ENCODE measurements at places on chromosomes 6 and 20.

- no peak for DNase-seq
Observed at GRCh38 chr20:46779831-46780230, 70.4 kb downstream of the SLC2A10 start.

- no peak for DNase-seq
Observed at GRCh38 chr6:105982761-105983540, 103.2 kb upstream of the PRDM1 start.

- DNase-seq, result no peak
Observed at GRCh38 chr6:111487661-111488060, 4.6 kb upstream of the REV3L start.

DNA sequence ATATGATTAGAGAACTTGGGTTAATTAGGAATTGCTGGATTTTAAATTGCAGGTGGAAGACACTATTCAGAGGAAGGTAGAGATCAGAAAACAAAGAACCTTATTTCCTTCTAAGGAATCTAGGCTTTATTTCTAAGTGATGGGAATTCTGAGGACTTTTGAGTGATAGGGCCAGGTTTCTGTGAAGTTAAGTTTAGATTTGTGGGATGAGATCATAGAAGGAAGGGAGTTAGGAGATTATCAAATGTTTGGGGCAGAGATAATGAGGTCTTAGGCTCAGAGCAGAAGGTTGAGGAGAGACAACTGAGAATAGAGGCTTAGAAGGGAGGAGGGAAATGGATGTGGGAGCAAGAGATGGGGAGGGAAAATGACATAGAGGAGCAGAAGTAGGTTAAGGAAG, 109.7 kb upstream of the MMS22L start:
- DNase-seq, result no peak

- no peak for DNase-seq
Observed at GRCh38 chr6:18961566-18961965, 574.4 kb downstream of the RNF144B start.

DNA sequence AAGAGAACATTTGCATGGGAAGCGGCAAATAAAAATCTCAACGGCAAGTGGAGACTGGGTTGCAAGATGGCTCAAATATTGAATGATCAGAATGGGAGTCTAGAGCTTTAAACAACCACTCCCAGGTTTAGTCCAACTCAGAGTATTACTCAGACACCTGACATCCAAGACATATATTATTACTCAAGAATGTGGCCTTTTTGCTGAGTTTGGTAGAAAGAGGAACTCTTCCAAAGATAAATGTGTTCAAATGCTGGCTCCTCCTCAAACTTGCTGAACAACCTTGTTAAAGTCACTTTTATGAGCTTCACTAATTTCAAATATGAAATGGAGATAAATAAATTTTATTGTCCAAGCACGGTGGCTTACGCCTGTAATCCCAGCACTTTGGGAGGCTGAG, 77.8 kb downstream of the ESR1 start:
- no peak for DNase-seq

DNA sequence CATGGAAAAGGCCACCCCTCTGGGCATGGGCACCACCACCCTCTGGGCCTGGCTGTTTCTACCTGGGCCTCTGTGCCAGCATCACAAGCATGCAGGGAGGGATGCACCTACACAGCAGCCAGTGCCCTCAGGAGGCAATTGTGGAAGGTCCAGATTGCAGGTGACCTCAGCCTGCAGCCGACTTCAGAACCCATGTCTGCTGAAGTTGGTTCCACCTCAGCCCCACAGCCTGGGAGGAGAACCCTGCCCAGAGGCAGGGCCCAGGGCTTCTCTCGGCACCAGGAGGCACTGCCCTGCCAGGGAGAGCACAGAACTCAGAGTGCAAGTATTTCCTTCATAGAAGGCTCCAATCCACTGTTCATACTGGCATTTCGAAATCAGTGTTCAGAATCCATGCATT, 149.8 kb downstream of the TTLL2 start:
- no peak for DNase-seq

DNA sequence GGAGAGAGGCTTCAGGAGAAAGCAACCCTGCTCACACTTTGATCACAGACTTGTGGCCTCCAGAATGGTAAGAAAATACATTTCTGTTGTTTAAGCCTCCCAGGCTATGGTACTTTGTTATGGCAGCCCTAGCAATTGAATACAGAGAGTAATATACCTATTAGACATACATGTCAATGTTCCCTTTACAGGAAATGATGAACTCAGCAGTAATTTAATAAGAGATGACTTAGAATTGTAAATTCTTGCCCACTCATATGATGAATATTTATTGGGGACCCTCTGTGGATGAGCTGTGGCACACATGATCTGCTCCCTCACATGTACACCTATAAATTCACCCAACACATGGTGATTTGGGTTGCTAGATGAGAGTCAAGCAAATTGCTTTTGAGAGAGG, 20.4 kb upstream of the FOXA2 start:
- DNase-seq, result no peak

DNA sequence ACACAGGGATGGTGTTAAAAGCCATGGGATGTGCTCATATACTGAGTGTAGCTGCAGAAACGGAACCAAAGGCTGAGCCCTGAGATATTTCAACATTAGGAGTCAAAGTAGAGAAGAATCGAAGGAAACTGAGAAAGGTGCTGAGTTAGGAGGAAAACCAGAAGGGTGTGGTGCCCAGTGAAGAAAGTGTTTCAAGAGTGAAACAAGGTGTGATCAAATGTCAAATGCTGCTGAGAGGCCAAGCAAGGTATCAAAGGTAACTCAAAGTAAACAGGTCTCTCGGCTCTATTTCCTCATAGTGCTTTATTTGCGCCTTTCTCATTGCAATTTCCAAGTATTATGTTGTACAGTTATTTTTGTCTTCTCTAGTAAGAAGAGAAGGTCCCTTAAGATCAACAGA, 94.1 kb downstream of the PRDM1 start:
- DNase-seq, result no peak
